ENCODE measurements at places on chromosomes 11 and 22.

DNA sequence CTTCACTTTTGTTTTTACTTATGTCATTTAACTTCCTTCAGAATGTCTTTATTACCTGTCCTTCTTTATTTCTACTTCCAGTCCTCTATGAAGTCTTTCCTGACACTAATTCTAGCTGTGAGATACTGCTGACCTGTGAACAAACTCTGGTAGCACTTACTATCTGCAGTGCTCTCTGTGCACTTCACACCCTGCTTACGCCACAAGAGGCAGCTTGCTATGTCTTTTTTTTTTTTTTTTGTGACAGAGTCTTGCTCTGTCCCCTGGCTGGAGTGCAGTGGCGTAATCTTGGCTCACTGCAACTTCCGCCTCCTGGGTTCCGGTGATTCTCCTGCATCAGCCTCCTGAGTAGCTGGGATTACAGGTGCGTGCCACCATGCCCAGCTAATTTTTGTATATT is 10.7 kb downstream of the STIM1 start:
- no peak for DNase-seq

DNA sequence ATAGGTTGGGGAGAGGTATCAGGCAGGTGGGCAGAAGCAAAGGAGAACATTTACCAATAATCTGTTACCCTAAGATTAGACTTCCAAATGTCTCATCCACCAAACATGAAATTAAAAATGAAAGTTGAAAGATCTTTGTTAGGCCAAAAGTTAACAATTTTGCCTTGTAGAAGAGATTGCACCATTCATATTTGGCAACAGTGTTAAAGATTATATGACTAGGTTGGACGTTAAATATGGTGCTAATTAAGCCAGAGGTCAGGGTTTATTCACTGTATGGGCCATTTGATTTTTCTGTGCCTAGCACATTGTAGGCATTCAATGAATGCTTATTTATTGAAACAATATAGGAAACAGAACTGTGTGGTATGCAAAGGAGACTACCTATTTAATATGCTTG is 126.1 kb upstream of the SLC5A12 start:
- no peak for DNase-seq

DNA sequence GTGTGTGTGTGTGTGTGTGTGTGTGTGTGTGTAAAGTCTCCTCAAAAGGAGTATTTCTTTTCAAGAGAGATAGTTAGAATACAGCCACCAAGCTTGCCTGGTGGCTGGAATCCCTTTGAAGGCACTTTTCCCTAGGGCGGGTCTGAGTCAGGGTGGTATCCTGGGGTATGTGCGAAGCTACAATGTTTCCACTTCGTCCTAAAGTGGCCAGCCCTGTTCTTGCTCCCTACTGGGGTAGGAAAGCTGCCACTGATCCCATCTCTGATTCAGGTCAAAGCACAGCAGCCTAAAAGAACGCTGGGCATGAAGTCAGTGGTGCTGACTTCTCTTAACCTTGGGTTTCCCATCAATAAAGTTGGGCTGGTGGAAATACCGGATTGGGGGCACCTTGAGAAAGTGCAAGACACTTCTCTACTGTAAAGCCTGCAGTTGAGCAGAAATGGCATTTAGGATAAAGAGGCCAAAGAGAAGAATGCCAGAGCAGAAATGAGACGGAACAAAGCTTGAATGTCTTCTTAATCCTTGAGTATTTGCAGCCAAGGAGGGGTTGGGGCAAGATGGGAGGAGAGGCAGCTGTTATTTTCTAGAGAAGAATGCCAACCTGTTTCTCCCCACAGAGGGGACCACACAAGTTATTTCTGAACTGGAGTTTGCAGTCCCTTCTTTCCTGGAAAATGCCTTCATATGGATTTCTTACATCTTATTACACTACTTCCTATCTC is 35.3 kb downstream of the ZNRF3 start:
- DNase-seq: no peak

- no peak for DNase-seq
These were observed 22.5 kb downstream of the SUN2 start for GRCh38 chr22:38733329-38733723.

DNA sequence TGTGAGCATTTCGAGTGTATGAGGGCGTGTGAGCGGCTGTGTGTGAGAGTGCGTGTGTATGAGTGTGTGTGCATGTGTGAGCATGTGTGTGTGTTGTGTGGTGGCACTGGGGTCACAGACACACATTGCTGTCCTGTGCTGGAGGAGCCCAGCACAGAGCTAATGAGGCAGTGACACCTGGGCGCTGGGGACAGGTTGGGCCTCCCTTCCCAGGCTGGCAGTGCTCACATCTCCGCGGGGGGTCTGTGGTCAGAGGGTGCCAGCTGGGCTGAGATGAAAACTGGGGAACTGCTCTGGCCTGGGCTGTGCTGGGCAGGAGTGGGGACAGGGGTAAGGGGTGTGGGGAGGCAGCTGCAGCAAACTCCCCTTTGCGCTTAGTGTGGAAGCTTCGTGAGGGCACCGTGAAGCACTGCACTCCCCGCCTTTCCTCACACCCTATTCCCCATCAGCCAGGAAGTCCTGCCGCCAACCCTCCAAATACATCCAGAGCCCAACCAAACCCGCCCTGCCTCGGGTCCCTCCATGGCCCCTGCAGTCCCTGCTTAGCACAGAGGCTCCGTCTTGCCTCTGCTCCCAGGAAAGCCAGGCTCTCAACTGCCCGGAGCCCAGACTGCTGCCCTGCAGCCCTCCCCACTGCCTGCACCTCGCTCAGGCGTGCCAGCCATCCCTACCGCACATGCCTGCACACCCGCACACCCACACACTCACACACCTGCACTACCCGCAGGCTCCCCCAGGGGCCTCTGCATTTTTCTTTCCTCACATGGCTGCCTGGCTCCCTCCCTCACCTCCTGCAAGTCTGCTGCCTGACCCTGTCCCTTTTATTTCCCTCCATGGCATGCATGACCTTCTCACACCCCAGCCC is 62.0 kb upstream of the THY1 start:
- DNase-seq: no peak

DNA sequence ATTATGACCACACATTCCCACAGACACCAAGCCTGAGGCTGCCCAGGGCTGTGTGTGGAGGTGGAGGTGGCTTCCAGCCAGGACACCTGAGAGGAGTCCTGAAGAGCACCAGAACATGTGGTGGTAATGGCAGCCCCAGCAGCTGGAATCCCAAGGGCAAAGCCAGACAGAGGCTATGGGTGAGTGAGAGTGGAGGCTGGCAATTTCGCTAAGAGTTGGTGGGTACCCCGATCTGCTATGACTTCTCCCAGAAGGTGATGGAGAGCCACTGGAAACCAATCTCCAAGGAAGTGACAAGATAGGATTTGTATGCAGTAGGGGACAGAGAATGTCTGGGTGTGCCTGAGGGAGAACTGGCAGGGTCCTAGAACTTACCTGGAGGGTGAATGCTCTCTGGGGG is 69.3 kb upstream of the CLTCL1 start:
- DNase-seq: no peak

DNA sequence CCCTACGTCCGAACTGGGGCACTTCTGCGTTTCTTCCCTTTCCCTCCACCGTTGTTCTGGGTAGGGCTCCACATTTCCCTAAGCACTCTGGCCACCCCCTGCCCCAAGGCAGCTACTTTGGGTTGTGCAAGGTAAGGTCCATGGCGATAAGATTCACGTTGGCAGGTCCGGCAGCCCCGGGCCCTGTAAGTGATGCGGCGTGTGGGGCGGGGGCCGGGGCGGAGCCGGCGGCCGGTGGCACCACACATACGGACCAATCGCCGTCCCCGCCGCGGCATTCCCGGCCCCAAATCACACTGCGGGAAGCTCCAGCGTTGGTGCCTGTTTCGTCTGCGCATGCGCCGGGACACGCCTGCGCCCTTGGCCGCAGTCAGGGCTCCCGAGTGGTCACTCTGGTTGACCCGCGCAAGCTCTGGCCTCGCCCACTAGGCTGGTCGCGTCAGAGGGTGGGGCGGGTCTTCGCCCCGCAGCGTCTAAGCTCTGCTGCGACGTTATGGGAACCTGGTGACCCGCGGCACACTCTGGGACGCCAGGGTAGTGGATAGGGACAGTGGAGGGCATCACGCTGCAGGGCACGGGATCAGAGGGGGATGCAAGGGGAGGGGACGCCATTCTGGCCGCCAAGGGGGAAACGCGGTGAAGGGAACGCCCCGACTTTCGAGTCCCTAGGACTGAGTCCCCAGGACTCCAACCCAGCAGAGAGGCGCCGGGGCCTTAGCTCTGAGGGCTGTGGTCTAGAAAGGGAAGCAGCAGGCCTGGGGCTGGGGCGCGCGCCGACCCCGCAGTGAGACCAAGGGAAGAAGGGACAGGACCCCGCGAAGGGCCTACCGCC is 1.6 kb downstream of the FADS1 start:
- peak; percentile 75 for DNase-seq

DNA sequence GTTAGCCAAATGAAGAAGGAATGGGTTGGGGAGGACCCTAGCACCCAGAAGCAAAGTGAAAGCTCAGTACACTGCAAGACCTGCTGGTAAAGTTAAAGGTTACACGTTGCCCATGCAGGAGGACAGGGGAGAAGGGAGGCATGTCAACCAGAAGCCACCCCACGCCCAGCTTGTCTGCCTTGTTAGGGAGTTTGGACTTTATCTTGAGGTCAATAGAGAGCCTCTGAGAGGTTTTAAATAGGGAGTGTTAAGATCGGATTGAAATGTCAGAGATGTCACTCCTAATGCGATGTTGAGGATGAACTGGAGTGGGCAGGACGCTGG is 18.7 kb upstream of the PEX26 start:
- no peak for DNase-seq

GRCh38 chr11:85481862-85482261 is 145.3 kb downstream of the DLG2 start:
- no peak for DNase-seq

- no peak for DNase-seq
These were observed 921 bp downstream of the TESMIN start for GRCh38 chr11:68750195-68751003.

- no peak for DNase-seq
These were observed 11.5 kb upstream of the NAP1L4 start for GRCh38 chr11:3003396-3004231.

DNA sequence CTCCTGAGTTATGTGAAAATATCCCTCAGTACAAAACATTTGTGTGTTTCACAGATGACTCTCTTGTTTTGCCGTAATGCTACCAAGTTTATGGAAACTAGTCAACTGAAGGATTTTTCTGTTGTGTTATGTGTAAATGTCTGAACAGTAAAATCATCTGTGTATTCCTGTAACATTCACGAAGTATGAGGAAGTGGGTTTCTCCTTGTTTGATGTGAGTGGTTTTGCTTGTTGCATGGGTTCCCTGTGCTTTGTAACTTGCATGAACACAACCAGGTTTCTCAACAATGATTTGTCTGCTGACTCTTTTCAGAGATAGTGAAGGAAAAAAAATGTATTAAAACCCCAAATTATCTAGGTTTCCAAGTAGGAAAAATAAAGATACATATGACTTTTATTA is 138.1 kb downstream of the PGR start:
- DNase-seq: peak; percentile 3

GRCh38 chr11:122721964-122722266 is 66.4 kb downstream of the UBASH3B start:
- DNase-seq: no peak

GRCh38 chr11:76689313-76690260 is 19.0 kb upstream of the LRRC32 start:
- no peak for DNase-seq

GRCh38 chr22:34879001-34879400 is 187.0 kb upstream of the ISX start:
- DNase-seq: no peak

- DNase-seq: no peak
These were observed 116.0 kb downstream of the MN1 start for GRCh38 chr22:27685515-27685914.

GRCh38 chr11:93907901-93908300 is 57.5 kb upstream of the VSTM5 start:
- no peak for DNase-seq

DNA sequence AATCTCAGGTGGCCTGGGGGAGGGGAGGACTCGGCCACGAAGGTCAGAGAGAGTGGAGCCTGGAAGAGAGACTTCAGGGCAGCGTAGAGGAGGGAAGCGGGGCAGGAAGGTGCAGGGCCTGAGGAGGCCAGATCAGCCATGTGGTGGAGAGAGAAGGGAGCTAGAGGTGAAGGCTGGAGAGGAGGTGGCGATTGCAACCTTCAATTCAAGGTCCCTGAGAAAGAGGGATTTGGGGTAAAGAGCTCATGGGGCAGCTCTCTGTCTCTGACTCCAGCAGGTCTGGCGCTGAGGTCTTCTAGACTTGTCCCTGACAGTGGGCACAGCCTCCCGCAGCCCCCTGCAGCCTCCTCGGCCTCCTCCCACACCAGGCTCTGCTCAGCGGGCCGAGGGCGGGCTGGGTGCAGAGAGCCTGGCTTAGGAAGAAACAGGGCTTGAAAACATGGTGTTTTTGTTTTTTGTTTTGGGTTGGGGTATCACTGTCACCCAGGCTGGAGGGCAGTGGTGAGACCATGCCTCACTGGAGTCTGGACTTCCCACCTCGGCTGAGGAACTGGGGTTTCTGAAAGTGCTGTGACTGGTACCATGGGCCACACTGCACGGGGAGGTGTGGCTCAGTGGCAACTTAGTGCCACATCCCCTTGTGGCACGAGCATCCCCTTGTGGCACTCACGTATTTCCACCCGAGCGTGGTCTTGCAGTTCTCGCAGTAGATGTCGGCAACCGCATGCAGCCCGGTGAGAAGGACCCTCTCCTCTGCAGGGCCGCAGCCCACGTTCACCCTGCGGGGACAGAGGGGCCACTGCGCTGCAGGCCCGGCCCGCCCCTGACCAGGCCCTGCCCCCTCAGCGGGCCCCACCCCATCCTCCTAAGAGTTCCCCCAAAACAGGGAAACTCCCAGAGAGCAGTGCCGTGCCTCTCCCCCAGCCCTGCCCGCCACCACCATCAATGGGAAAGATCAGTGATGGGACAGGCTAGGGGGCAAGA is 32.6 kb downstream of the YPEL1 start:
- DNase-seq: no peak

GRCh38 chr11:3738241-3738640 is 59.1 kb downstream of the NUP98 start:
- DNase-seq: peak; percentile 44

GRCh38 chr11:117478126-117478860 is 150.6 kb downstream of the CEP164 start:
- no peak for DNase-seq

DNA sequence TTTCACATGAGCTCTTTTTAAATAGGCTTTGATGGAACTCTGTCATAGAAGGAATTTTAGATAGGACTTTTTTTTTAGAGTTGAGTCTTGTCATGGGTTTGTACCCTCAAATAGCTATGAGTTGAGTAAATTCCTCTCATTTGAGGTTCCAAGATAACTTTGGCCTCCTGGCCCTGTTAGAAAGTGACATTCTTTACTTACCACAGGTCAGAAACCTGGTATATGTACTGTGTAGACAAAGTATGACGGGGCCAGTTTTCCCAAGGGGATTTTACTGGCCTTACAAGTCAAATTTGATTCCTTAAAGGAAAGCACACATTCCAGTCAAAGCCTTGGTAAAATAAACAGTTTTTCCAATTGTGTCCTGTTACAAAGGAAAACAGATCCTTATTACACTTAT is 729.3 kb upstream of the LUZP2 start:
- no peak for DNase-seq

Data from GM04503 (cell line).